ENCODE measurements at places on chromosomes 12 and 14. TPM values are rescaled to one million over a fixed set of nuclear protein-coding genes. Genes with fewer than 3 reads are reported as not detected.

- no peaks in the 10 kb centered on the region for H3K27me3 ChIP-seq
- H3K4me3 ChIP-seq = no peak overlapping the region
- H3K4me1 ChIP-seq = peaks cover 65% of the 10 kb centered on the region
Observed at GRCh38 chr14:65224799-65225198, 122.5 kb upstream of the MAX start.

- no peak overlapping the region for H3K27ac ChIP-seq
- H3K27me3 ChIP-seq = no peaks in the 10 kb centered on the region
- H3K36me3 ChIP-seq = no peaks in the 10 kb centered on the region
- H3K4me1 ChIP-seq = no peaks in the 10 kb centered on the region
- H3K4me3 ChIP-seq = no peak overlapping the region
Observed at GRCh38 chr12:87310126-87310525, 719.1 kb downstream of the C12orf50 start.

DNA sequence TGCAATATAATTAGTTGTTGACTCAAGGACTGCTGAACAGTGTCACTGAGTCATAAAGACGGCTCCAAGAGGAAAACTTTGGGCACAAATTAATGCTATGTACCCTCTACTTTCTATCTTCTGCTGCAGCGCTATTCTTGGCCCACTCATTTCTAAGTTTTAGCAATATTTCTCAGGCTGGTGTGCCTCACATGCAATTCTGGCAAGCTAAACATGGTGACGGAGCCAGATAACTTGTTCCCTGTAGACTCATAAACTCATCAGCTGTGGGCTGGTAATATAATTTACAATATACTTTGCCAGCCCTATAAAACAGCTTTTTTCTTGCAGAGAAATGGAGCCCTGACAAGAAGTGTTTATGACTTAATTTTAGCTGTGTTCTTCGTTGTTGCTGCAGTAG lies 615.1 kb downstream of the NRXN3 start:
- H3K27ac ChIP-seq = no peak overlapping the region
- no peaks in the 10 kb centered on the region for H3K4me1 ChIP-seq
- no peak for DNase-seq
- no peak overlapping the region for H3K4me3 ChIP-seq

DNA sequence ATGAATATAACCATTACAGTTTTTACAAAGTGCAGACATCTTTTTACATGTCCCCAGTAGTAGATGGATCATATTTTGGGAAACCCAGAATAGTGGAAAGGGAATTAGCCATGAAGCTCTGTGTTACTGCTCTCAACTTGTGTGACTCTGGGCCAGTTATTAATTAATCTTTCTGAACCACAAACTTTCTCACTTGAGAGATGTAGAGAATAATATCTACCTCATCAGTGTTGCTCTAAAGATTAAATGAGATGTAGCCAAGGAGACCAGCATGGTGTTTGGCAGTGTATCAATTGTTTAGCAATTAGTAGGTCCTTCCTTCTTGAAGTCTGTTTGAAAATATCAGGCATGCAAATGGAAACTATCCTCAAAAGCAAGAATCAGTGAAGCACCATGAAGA lies 169.2 kb downstream of the TMTC2 start:
- H3K4me1 ChIP-seq = no peaks in the 10 kb centered on the region
- no peak overlapping the region for H3K27ac ChIP-seq
- no peak for DNase-seq
- H3K27me3 ChIP-seq = no peaks in the 10 kb centered on the region
- H3K4me3 ChIP-seq = no peak overlapping the region
- H3K36me3 ChIP-seq = no peaks in the 10 kb centered on the region

DNA sequence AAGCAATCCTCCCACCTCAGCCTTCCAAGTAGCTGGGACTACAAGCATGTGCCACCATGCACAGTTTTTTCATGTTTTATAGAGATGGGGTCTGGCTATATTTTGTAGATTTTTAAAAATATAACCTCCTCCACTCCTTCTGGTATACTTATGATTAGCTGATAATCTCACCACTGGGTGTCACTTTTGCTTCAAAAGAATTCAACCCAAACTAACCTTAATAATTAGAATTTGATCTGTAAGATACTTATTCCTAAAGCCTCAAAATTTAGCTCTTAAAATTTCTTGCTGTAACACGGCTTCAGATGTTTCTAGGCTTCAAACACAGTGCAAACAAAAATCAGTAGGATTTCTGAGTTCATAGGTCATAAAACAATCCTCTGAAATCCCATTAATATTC lies 130.3 kb downstream of the CEP83 start:
- H3K4me3 ChIP-seq = no peak overlapping the region
- H3K4me1 ChIP-seq = no peaks in the 10 kb centered on the region
- H3K27ac ChIP-seq = no peak overlapping the region
- peaks cover 10% of the 10 kb centered on the region for H3K36me3 ChIP-seq

DNA sequence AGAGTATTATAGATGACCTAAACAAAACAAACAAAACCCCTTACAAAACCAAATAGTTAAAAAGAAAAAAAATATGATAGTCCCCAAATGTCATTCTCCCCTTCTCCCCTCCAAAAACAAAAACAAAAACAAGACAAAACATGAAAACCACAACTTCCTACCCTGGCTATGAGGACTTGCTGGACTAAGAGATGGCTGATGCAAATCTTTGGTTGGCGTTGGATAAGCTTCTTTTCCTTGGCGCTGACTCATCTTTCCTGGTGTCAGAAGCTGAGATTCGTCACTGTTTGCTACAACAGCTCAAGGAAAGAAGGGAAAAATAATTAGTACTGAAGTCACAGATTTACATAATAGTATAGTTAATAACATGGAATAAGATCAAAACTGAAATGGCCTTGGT lies 102.5 kb upstream of the BBS10 start:
- no peaks in the 10 kb centered on the region for H3K36me3 ChIP-seq
- H3K4me3 ChIP-seq = no peak overlapping the region
- no peaks in the 10 kb centered on the region for H3K27me3 ChIP-seq
- no peak for DNase-seq
- H3K4me1 ChIP-seq = peaks cover 12% of the 10 kb centered on the region
- no peak overlapping the region for H3K27ac ChIP-seq

GRCh38 chr14:61875483-61875882 lies 113.3 kb downstream of the SNAPC1 start:
- no peaks in the 10 kb centered on the region for H3K4me1 ChIP-seq
- H3K36me3 ChIP-seq = no peaks in the 10 kb centered on the region
- H3K27ac ChIP-seq = no peak overlapping the region
- no peak for DNase-seq

DNA sequence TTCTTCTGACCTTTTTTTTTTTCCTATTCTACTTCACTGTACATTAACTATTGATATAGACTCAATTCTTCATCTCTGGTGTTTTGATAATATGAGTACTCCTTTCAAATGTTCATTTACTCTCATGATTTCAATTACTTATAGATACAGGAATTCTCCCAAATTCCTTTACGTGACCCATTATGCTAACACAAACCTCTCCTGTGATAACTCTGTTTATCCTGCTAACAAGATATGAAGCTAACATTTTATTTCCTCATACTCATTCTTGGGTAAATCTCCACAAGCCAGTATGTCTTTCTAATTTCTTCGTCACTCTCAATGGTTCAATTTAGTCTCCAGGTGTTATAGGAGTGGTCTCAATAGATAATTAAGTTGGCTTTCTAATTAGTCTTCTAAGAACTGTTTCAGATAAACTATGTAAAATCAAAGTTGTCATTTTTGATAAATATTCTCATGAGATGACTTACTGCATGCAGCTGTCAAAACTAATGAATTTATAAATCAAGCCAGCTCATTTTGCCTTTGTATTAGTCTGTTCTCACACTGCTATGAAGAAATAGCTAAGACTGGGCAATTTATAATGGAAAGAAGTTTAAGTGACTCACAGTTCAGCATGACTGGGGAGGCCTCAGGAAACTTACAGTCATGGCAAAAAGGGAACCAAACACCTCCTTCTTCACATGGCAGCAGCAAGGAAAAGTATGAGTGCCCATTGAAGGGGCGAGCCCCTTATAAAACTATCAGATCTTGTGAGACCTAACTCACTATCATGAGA lies 130.6 kb upstream of the MYF6 start:
- no peaks in the 10 kb centered on the region for H3K4me1 ChIP-seq
- H3K27me3 ChIP-seq = no peaks in the 10 kb centered on the region
- DNase-seq = no peak
- no peak overlapping the region for H3K4me3 ChIP-seq
- H3K27ac ChIP-seq = no peak overlapping the region

DNA sequence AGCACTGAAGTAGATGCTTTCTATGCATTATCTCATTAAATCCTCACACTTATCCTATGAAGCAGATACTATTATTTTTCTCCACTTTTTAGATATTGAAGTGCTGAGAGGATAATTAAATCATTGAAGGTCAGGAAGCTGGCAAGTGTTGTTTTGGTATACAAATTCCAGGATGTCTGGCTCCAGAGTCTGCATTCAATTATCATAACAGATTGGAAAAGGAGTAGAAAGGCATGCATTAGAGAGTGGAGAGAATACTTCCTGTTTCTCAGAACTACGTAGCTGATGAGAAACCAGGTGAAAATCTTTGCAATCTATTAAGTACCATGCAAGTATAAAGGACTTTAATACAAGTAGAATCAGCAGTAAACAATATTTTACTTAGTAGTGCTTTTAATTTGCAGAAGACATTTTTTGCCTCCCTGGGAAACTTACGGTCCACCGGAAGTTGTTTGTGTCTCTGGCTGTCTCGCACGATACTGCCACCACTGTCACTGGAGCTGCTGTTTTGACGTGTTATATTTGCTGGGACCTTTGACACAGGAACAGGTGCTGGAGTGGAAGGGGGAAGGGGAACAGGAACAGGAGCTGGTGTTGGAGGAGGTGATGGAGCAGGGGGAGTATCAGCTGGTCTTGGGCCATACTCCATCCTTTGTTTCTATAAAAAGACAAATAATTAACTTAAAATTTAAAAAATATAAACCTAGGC lies 158.0 kb downstream of the EPS8 start:
- no peaks in the 10 kb centered on the region for H3K27me3 ChIP-seq
- H3K36me3 ChIP-seq = peaks cover 1% of the 10 kb centered on the region
- H3K4me3 ChIP-seq = no peak overlapping the region
- H3K4me1 ChIP-seq = peaks cover 54% of the 10 kb centered on the region

DNA sequence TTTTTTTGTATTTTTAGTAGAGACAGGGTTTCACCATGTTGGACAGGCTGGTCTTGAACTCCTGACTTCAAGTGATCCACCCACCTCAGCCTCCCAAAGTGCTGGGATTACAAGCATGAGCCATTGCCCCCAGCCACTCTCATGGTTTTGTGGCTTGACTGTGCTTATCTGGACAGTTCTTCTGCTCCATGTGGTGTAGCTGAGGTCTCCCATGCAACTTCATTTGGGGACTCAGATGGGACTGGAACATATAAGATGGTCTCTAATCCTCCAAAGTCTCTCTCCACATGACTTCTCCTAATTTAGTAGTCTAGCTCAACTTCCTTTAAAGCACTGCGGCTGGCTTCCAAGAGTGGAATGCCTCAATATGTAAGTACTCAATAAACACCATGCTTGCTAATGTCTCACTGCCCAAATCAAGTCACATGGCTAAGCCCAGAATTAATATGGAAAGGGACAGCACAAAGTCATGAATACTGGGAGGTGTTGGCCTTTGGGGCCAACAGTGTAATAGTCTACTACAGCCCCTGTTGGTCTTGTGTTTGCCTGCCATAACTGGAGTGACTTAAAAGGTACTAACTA lies 7.4 kb downstream of the INHBC start:
- H3K4me3 ChIP-seq = no peak overlapping the region
- DNase-seq = no peak

The SLC17A8 gene
- total RNA-seq = 0.10 TPM

The OTOGL gene
- total RNA-seq = not detected

The DAO gene
- 1.1 TPM for total RNA-seq

The SAMD4A gene
- total RNA-seq = 6.9 TPM

The TSFM gene
- 68.3 TPM for total RNA-seq

The BAZ1A gene
- 68.3 TPM for total RNA-seq

The ST8SIA1 gene
- not detected for total RNA-seq

The ADCY6 gene
- 10.6 TPM for total RNA-seq
